ENCODE measurements at places on chromosomes 3 and 15.

- DNase-seq = no peak
Measured at GRCh38 chr15:44087578-44088465, 107.2 kb downstream of the FRMD5 start.

DNA sequence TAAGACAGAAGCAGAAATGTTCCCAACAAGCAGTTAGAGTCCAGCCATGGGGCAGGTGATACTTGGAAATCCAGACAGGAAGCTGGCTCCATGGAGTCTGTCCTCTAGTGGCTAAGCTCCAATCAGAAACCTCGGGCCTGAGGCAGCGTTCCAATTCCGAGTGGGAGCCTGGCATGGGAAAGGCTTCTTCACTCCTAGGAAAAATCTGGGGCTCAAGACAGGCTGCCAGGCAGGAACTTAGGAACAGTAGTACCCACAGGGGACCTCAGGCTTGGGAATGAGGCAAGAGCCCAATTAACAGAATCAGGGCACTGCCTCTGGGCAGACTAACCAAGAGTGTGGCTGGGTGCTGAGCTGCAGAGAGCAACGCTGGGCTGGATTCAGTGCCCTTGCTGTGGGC lies 6.2 kb upstream of the ATP13A4 start:
- DNase-seq = no peak

GRCh38 chr3:72810659-72811434 lies 37.4 kb downstream of the SHQ1 start:
- DNase-seq = no peak

DNA sequence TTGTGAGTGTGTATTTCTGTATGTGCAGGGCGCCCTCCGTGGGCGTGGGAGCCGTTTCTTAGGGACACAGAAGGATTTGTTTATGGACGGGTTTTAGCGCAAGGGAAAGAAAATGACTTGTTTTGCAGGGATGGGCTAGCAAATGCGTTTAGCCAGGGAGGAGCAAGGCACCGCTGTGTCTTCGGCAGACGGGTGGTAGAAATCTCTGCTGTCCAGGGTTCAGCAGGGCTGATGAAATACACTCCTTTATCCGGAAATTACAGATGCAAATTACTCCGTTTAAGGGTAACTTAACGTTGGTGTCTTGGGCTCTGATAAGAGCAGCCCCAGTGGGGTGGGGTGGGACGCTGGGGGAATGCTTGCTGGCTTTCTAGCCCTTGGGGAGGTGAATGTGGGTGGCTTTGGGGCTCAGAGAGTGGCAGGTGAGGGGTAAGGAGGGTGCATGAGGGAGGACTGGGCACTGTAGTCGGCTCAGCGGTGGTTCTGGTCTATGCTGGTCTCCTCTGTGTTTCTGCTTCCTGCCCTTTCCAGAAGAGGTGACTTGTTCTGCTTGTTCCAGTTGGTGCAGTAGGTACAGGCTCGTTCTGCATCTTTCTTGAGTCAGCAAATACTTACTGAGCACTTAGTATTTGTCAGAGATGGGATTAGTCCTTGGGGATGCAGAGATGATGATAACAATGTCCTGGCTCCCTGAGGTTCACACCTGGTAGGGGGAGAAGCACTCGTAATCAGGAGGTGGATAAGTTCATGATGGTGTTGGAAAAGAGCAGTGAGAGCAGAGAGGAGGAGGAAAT lies 954 bp downstream of the SV2B start:
- DNase-seq = no peak

GRCh38 chr3:72655723-72656122 lies 192.5 kb downstream of the SHQ1 start:
- no peak for DNase-seq

GRCh38 chr15:70670680-70671079 lies 92.7 kb downstream of the UACA start:
- no peak for DNase-seq

DNA sequence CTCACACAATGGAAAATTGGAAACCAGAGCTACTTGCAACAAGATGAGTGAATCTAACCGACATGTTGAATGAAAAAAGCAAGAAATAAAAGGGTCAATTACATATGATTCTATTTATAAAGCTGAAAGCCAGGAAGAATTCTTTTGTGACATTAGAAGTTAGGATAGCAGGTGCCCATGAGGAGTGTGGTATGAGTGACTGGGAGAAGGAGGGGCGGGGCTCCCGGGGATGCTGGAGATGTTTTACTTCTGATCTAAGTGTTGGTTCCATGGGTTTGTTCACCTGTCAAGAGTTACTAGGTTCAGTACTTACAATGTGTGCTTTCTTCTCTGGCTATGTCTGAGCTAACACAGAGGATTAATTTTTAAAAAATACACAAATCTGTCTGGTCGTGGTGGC lies 60.8 kb downstream of the NSMCE3 start:
- no peak for DNase-seq

- DNase-seq = no peak
Measured at GRCh38 chr15:64072812-64073211, 20.8 kb downstream of the CIAO2A start.

DNA sequence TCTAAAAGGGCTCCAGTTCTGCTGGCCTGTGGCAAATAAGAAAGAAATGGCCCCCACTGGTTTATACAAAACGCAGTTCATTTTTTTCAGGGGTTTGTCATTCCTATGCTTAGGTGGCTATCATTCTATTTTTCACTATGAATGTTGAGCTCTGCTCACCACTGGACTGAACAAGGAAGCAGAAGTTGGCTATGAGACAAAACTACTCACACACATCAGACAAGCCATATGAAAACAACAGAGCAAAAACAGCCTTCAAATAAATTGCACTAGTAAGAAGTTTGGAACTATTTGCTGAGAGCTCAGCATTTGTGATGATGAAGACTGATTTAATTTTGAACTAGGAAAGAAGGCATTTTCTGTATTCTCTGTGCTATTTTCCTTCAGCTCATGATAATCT lies 328.5 kb downstream of the MECOM start:
- no peak for DNase-seq

DNA sequence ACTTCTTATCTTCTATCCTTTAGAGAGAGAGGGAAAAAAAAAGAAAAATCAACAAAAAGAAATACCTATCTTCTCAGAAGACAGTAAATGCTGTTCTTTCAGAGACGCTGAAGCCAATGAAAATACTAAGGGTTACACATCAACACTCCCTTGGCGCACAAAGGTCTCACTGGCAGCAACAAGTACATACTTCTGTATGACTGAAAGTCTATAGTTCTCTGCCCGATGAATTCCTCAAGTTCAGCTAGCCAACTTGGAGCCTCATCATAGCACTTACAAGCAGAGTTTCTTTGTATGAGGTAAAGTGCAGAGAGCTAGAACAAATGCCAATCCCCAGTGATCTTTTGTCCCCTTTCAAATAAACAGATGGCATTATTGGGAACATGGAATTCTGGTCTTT lies 62.7 kb downstream of the CPNE4 start:
- no peak for DNase-seq

DNA sequence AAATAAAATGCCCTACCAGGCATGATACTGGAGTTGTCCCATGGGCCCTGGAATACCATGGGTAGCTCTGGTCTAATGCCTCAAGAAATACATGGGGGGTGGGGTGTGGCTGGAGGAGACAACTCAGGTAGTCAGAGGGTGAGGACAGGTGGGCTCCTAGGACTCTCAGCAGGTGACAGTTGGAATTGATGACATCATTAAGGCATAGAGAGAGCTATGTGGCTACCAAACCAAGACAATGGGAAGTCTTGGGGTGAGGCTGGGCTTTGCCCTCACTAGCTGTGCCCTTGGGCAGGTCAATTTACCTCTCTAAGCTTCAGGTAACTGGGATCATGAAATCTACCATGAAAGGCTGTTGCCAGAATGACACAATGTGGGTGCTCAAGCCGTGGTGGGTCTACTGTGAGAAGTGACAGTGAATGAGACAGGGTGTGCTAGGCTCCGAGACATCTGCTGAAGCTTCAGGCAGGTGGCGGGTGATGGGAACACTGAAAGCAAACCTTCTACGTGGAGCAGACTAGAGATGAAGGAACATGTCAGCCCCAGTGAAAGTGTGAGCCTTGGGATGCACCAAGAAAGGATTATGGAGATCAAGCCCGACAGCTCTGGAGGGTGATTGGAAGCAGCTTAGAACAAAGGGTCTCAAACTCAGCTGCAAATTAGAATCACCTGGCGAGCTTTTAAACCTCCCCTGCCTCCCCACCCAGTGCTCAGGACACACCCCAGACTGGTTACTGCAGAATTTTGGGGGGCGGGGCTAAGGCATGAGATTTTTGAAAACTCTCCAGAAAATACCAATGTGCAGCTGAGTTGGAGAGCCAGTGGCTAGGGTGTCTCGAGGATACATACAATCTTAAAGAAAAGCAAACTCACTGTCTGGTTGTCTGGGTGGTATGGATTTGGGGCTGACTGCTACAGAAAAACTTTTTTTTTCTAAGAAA lies 21.5 kb downstream of the SLC6A20 start:
- DNase-seq = no peak

- DNase-seq = no peak
Measured at GRCh38 chr3:135159681-135160247, 364.7 kb downstream of the EPHB1 start.

- no peak for DNase-seq
Measured at GRCh38 chr3:178969004-178969700, 102.5 kb downstream of the ZMAT3 start.

- no peak for DNase-seq
Measured at GRCh38 chr3:168427156-168427555, 331.4 kb upstream of the GOLIM4 start.
